WERI-Rb-1 (cell line): ENCODE measurements at places on chromosomes 3 and 15.

DNA sequence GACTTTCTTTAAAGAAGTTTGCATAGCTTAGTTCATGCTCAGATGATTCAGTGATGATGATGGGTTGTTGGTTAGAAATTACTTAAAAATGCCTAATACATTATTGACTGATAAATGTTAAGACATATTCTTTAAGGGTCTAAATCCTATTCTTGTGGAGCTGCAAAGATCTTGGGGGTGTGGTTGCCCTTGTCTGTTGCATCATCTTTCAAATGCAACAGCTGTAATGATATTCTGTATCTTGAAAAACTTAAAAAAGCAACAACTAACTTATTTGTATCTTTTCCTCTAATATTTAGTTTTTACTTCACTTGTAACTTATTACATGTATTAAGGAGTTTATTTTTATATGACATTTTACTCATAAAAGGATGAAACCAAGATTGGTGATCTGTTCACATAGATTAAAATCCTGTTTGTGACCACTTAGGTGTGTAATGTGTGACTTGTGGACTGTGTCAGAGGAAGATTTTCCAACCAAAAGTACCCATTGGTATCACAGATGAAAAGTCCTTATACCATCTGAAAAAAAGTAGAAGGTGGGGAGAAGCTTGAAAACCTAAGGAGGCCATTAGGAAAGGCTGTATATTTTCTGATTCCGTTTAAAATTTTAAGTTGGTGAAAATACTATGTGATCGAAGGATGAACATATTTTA lies 142.8 kb downstream of the IGF1R start:
- no peak for DNase-seq

GRCh38 chr3:5239602-5240001 lies 52.1 kb downstream of the EDEM1 start:
- DNase-seq = peak; percentile 81

GRCh38 chr3:123068601-123069381 lies 2.0 kb downstream of the PDIA5 start:
- no peak for DNase-seq

DNA sequence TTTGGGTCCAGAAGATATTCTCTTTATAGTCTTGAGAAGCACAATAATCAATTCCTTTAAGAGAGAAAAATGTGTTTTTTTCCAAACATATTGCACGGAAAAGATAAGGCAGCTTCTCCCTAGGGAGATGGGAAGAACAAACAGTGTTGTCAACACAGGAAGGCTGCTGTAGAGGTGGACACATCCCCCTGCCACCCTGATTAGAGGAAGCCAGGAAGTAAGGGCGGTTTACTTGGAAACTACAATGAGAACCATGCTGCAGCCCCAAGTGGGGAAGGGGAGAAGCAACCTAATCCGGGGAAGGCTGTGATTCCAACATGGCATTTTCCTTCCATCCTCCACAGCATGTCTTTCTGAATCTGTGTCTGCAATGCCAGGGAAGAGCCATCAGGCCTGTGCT lies 256.9 kb upstream of the TGFBR2 start:
- no peak for DNase-seq

DNA sequence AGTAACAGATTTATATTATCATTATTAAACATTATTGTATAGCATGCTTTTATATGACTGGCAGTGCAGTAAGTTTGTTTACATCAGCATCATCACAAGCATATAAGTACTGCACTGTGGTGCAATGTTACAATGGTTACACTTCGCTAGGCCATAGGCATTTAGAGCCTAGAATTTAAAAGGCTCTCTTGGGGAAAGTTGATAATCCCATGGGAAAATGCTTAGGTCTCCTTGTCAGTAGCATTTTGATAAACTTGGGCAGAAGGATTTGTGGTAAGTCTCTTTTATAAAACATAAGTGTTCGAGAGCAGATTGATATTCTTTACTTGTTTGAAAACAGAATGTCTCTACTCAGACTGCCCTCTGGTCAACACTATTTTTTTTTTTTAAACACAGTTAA lies 7.5 kb downstream of the DTWD1 start:
- no peak for DNase-seq

DNA sequence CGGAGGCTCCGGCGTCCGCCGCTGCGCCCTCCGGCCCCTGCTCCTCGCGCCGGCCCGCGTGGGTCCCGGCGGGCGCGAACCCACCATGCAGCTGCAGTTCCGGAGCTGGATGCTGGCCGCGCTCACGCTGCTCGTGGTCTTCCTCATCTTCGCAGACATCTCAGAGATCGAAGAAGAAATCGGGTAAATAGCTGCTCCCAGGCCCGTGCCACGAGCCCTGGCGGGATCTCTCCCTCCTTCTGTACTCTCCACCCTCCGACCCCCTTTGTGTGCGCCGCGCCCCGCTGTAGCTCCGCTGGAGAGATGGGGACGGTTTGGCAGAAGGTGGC lies 263 bp downstream of the ST8SIA2 start:
- DNase-seq = no peak

DNA sequence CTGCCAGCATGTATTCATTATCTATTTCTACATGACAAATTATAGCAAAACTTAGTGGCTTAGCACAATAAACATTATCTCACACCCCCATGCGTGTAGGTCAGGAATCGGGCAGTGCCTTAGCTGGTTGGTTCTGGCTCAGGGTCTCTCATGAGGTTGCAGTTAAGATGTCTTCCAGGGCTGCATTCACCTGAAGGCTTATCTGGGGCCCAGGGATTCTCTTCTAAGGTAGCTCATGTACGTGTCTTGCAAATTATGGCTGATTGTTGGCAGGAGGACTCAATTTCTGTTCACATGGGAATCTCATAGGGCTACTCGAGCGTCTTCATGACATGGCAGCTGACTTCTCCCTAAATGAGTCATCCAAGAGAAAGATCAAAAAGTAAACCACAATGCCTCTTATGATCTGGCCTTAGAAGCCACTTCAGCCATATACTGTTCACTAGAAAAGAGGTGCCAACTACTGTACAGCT lies 42.9 kb upstream of the TSC22D2 start:
- no peak for DNase-seq
